ENCODE measurements at places on chromosomes 5 and 9.

DNA sequence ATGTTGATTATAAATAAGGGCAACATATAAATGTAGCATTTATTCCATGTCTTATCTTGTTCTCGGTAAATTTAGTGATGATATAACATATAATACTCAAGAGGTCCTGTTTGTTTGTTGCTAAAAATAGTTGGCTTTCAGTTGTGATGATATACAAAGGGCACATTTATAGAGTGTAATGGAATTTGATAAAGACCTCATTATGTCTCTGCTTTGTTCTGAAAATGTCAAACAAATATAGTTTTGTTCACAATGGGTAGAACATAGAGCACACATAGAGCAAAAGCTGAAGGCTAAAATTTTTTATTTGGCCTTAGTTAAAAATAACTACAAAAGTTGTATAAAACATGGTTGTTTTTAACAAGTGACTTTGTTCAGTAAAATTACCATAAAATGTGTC is 477.1 kb upstream of the SMC2 start:
- DNase-seq = no peak

- DNase-seq = no peak
Measured at GRCh38 chr5:3197304-3198073, 398.1 kb upstream of the IRX1 start.

- DNase-seq = no peak
Measured at GRCh38 chr9:133368249-133368881, 7.5 kb downstream of the SURF4 start.

DNA sequence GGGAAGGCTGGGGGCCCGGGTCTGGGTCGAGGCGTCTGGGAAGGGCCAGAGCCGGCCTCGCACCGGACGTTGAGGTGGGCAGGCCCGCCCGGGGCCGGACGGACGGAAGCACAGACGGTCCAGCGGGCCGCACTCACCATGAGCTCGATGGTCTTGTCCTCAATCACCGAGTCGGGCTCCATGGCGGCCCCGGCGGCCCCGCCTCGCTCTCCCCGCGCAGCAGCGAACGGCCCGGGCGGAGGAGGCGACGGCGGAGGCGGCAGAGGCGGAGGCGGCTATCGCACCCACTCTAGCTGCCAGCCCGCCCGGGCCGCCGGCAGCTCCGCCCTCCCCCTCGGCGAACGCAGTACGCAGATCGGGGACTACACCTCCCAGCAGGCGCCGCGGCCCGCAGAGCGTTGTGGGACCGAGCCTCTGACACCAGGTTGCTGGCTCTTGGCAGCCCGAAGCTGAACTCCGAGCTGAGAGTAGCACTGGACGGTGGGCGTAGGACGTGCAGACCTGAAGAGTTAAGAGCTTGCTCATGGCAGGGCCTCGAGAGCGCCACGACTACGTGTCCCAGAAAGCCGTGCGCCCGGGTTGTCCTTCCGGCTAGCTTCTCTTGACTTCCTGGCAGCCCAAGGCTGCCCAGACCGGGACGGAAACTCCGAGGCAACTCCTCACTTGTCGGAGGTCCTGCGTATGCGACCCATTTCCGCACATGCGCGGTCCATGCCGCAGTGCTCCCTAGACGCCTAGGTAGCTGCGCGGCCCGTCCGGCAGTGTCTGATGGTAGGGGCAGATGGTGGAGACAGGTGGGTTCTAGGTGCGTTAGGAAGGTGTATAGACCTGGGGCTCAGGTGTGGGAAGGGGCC is at the start of gene FBXW11:
Gene FBXW11, minus strand, starts transcription at position 318 of the 854 bp plus-strand sequence. Its CDS starts 136 bp downstream, at position 182.
- peak; percentile 98 for DNase-seq

GRCh38 chr9:117461386-117461785 is 46.5 kb upstream of the ASTN2 start:
- no peak for DNase-seq

DNA sequence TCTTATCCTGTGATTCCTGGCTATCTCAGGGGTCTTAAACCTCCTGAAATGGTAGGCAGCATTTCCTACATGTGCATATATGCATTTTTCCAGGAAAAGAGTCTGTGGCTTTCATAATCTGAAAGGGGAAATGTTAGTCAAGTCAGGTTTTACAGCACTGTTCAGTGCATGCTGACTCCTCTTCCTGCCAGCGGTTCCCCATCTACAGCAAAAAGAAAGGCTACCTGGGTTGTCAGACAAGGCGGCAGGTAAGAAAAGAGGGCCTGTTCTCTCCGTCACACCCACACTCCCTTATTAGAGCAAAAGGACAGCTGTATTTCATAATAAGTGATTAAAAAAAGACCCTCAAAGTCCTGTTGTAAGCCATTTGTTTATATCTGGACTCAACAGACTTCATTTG is 4.3 kb upstream of the SPATA6L start:
- no peak for DNase-seq

- no peak for DNase-seq
Measured at GRCh38 chr9:112061152-112061740, 113.9 kb downstream of the SUSD1 start.

- no peak for DNase-seq
Measured at GRCh38 chr9:19173598-19174125, 46.4 kb upstream of the PLIN2 start.

DNA sequence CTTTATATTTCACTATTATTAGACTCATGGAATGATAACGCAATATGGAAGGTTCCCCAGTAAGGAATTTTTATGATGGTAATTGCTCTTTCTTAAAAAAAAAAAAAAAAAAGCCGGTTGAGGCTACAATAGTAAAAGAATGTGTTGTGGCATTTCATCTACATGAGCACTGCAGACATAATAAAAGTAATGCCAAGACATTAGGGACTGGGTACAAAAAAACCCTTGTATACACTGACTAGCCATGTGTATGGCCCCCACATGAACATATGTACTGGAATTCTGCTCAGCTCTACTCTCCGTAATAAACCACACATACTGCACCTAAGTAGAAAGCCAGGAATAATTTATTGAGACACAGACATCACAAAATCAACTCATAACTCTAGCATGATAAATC is 218.4 kb downstream of the ADAMTS6 start:
- DNase-seq = no peak

- DNase-seq = no peak
Measured at GRCh38 chr5:160843240-160843639, 8.8 kb downstream of the ATP10B start.

DNA sequence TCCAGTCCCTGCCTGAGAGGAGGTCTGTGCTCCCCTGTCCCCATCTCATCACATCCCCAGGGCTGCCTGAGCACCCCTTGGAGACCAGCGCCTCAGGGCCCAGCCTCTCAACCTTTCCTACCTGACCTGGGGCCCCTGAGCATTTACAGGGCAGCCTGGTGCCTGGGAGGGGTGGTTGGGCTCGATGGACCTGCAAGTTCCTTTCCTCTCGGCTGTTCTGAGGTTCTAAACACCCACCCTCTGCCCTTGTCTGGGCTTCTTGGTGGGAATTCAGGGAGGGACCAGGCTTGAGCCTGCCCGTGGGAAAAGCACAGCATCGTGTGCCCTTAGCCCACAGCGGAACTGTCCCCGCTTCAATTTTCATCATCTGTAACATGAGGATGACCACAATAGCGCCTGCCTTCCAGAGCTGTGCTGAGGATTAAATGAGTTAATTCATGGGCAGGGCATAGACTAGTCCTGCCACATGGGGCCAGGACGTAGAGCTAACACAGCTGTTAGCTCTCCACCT is 91.0 kb upstream of the SH3PXD2B start:
- no peak for DNase-seq

- no peak for DNase-seq
Measured at GRCh38 chr9:114861922-114862605, 56.2 kb upstream of the TNFSF15 start.

DNA sequence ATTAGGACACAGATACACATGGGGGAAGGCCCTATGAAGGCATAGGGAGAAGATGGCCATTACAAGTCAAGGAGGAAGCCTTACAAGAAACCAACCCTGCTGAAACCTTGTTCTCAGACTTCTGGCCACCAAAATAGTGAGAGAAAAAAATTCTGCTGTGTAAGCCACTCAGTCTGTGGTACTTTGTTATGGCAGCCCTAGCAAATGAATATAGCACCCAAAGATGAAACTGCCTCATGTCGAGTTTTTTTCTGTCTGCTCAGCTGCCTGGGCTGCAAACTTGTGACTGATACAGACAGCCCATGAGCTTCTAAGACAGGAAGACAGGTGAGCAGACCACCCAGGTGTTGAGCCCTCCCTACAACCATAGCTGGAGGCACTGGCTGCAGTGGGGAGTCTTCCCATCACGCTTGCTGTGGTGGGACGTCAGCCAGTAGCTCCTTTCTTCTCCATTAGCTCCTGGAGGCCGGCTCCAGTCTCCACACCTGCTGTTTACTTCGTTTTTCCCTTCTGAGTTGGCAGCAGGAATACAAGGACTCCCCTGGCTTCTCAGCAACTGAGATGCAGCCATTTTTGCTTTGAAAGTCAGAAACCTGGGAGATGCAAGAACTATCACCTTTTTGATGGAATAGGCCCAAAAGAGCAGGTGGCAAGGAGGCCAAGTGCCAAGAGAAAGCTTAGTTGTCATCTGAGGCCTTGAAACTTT is 164.9 kb downstream of the SEMA6A start:
- no peak for DNase-seq

- no peak for DNase-seq
Measured at GRCh38 chr9:133717113-133718031, 20.8 kb downstream of the SARDH start.

GRCh38 chr9:1429297-1429696 is 379.1 kb downstream of the DMRT2 start:
- peak; percentile 49 for DNase-seq

- peak; percentile 49 for DNase-seq
Measured at GRCh38 chr5:174724484-174725260, at the start of gene MSX2. Gene MSX2 (plus strand): TSS chr5:174724582. CDS start chr5:174724660, 78 bp downstream.

- no peak for DNase-seq
Measured at GRCh38 chr5:154199671-154200220, 9.2 kb downstream of the GALNT10 start.

DNA sequence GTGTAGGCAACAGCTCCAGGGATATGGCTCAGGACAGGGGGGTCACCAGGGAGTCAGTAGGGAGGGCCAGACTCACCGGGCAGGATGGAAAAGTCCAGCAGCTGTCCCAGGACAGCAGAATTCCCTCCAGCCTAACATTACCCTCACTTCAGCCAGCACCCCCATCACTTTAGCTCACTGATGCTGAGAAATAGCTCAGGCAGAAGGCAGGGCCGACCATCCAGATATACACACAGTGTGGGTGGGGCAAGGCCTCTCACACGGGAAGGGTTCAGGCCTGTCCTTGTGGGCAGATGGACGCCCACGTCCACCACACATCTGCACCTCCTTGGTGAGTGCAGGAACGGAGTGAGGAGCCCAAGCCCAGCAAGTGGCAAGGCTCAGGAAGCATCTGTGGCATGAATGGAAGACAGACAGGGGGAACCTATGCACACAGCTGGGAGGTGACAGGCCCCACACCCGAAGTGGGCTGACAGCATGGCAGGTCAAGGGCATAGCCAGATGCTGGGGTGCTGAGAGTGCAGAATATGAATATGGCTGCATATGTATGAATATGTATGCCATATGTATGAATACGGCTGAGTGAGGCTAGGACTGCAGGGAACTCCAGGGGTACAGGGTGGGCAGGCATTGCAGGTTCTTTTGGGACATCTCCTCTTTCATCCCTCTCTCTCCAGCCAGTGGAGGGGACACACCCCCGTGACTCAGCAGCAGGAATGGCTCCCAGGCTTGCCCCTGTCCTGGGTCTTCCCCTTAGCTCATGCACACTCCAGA is 17.0 kb downstream of the BICD2 start:
- no peak for DNase-seq

GRCh38 chr5:116035123-116035522 is 2.9 kb downstream of the ARL14EPL start:
- no peak for DNase-seq

GRCh38 chr9:37528652-37529471 is 43.1 kb downstream of the POLR1E start:
- no peak for DNase-seq

- peak; percentile 18 for DNase-seq
Measured at GRCh38 chr9:133735931-133736330, 2.2 kb downstream of the SARDH start.

DNA sequence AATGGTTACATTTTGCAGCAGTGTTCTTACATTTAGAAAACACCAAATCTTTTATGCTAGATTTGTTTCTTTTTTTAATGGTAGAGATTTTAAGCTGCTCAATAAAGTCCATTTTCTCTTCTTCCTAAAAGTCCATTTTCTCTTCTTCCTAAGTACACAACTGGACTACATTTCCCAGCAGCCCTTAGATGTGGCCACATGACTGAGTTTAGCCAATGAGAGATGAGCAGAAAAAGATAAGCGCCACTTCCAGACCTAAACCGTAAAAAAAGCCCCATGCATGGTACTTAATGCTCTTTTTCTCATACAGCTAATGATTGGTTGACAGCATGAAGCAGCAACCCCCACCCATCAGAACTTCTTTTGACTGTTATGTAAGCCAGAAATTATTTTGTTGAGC is 206.7 kb downstream of the FAM114A2 start:
- DNase-seq = no peak
